Stimulated activated CD8-positive, alpha-beta memory T cell treated with anti-CD3 and anti-CD28 coated beads, Interleukin-4, amount 100 ng/mL, for 4 hours (primary cell): ENCODE measurements at places on chromosomes 11 and 22.

GRCh38 chr11:122673701-122674100 is 18.2 kb downstream of the UBASH3B start:
- no peak for DNase-seq

DNA sequence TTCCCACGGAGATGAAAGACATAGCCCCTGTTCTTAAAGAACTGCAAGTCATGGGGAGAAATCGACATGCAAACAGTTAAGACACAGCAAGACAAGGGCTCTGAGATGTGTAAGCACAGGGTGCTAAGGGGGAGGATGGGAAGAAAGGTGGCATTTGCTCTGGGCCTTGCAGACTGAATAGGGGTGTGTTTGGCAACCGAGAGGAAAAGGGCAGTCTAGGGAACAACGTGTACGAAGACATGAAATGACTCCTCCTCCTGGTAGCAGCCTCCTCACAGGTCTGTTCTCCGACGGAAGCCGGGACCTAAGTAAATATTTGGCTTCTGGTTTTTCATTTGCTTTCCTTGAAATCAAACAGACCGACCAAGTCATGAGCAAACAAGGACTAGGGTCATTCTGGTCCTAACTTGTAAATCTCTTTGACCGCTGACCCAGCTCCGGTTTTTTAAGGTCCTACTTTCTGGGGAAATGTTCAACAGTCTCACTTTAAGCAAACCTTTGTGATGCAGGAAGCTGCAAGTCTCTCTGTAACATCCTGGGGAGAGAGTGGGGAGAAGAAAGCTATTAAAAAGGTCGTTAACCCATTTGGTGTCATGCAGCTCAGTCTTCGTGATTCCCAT is 19.7 kb downstream of the NNMT start:
- no peak for DNase-seq

DNA sequence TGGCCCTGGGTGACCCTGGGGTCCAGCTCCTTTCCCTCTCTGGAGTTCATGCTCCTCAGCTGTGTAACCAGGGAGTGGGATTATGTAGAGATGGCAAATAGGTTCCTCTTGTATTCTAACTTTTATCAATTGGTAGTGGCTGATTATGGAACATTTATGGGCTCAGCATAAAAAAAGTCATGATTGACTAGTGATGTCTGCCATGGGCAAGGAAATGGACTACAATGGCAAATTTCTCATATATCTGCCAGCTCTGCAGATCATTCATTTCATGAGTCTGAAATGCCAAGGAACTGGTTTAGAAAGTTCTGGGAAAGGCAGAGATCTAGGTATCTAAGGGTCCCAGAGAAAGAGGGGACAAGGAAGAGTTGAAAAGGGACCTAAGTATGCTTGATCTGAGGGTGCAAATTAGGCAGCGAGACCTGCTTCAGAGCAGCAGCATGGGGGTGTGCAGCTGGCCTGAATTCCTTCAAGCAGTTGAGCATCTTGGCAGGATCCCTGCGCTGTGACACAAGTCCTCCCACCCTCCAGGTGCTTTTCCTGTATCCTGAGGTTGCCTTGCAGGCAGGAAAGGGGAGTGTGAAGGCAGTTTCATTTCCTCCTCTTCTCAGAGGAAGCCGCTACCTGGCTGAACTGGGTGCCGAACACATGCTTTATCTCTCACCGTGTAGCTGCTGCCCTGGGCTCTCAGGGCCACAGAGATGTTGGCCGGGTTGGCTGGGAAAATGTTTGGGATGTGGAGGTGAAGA is 10.4 kb downstream of the SLC15A3 start:
- no peak for DNase-seq

DNA sequence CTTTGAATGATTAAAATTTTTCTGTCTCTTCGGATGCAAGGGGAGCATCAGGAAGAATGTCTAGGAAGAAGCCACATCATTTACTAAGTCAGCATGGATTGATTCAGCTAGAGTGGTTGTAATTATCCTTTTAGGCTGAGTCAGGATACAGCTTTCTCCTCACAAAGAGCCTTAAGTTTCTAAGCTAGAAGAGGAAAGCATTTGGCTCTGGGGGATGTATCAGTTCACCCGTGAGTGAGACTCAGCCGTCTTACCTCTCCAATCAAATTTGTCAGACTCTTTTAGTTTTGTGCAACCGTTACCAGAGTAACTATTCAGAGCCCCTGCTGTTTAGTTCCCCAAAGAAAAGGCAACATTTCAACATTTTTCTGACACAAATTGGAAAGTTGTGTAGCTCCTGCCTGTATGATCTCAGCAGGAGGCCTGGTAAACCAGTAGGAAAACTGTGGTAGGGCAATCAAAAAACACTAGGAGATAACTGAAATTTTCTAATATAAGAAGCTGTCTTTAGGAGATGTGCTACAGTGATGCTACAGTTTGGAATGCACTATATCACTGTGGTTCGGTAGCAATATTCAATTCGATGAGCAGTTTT is 432.4 kb upstream of the LUZP2 start:
- no peak for DNase-seq

DNA sequence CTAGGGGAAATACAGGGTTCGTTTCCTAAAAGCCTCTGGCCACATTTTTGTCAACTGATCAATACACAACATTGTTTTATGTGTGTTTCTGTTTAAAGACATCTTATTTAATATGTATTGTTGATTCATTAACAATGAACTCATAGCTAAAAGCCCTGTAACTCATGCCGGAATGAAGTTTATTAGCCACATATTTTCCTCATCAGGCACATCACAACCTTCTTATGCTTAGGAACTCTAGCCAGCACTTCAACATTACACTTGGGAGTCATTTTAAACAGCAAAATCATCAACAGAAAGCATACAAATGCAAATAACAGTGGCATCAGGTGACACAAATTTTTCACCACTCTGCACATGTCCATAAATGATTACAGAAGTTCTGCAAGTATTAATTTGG is 15.1 kb upstream of the BLID start:
- no peak for DNase-seq

DNA sequence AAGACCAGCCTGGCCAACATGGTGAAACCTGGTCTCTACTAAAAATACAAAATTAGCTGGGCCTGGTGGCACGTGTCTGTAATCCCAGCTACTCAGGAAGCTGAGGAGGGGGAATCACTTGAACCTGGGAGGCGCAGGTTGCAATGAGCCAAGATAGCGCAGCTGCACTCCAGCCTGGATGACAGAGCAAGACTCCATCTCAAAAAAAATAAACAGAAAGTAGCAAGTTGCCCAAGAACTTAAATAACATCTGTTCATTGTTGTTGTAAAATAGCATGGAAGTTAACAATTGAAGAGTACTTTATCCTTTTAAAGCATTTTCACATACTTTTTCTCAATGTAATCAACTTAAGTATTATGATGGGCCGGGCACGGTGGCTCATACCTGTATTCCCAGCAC is 5.7 kb downstream of the AMBRA1 start:
- DNase-seq: no peak

- no peak for DNase-seq
Observed at GRCh38 chr11:129894278-129895125, 876 bp downstream of the NFRKB start.

DNA sequence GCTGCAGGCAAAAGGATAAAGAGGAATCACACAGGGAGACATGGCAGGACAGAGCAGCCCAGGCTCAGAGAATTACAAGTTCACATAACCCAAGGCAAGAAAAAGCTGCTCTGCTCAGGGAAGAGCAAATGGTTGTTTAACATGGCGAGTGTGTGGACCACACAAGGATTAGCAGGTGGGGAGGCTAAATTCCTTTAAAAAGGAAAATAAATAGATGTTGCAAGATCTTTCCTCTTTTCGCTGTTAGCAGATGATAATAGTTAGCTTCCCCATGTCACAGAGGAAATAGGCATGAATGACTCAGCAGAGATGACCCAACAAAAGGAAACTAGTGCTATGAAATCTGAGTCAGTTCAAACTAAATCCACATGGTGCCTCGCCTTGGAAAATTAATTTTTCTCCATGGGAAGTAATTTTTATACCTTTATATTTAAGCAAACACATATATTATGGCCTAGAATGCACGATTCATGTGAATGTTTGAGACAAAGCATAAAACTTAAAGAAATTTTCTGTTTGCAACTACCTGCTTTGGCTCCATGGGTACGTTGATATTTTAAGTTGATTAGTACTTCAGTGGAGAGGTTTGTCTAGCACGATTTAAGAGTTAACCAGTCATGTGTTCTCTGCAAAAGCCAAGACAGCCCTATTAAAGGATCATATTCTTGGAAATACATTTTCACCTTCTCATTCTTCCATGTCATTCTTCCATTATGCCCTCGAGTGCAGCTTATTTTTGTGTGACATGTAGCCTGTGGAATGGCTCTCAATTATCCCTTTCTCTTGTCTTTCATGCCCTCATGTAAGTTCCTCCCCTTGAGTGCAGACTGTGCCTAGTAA is 38.5 kb upstream of the FJX1 start:
- no peak for DNase-seq

GRCh38 chr11:128607819-128608218 is 20.5 kb upstream of the ETS1 start:
- no peak for DNase-seq

DNA sequence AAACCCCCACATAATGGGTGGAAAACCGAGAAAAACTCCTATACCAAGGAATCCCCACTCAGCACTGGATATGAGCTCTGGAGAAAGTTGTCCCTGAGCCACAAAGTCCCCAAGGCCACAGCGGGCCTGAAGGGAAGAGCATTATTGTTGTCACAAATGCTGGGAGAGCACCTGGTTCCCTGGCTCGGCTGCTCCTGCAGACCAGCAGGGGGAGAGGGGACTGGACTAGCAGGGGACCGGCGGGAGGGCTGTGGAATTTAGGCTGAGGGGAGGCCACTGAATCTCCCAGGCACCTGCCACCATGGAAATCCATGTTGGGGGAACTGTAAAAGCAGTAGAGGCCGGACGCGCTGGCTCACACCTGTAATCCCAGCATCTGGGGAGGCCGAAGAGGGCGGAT is 7.0 kb downstream of the PC start:
- no peak for DNase-seq

GRCh38 chr11:78690352-78690987 is 115.8 kb upstream of the NARS2 start:
- no peak for DNase-seq

GRCh38 chr11:47564933-47565339 is 463 bp upstream of the PTPMT1 start:
- no peak for DNase-seq

DNA sequence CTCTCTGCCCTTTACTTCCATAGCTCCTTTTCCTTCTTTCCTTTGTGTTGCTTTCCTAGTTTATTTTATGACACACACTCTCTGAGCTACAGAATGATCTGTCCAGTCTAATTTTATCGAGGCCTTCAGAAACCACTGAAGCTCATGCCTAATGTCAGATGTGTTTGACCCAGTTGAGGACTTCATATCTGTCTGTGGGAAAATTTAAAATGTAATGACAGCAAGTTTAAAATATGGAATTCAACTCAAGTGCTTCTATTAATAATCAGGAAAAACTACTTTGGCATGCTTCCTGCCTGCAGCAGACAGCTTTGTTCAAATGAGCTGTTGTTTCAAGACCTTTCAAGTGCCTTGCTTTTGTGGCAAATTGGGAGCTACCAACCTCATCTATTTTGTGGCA is 261.8 kb upstream of the MTNR1B start:
- no peak for DNase-seq

- DNase-seq: no peak
Observed at GRCh38 chr22:37627545-37627944, 11.9 kb upstream of the SH3BP1 start.

- DNase-seq: no peak
Observed at GRCh38 chr11:133601641-133602040, 69.3 kb upstream of the OPCML start.

- DNase-seq: no peak
Observed at GRCh38 chr11:63277345-63277943, 34.0 kb upstream of the SLC22A25 start.

- DNase-seq: no peak
Observed at GRCh38 chr11:71485063-71485399, 32.0 kb downstream of the NADSYN1 start.

DNA sequence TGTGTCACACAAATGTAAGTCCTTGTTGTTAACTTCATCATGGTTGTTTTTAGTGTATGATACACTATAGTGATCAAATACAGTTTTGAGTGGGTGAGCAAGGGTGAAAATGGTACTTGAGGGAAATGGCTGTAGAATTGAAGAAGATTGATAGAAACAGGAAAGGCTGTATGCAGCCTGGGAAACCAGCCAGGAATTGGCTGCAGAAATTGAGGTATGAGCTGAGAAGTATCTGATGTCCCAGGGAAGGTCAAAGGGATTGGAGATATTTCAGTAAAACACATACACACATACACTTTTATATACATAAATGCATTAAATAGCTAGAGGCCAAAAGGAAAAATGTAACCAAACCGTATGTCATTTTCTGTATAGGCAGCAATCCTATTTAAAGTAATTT is 13.1 kb upstream of the YAP1 start:
- DNase-seq: no peak

DNA sequence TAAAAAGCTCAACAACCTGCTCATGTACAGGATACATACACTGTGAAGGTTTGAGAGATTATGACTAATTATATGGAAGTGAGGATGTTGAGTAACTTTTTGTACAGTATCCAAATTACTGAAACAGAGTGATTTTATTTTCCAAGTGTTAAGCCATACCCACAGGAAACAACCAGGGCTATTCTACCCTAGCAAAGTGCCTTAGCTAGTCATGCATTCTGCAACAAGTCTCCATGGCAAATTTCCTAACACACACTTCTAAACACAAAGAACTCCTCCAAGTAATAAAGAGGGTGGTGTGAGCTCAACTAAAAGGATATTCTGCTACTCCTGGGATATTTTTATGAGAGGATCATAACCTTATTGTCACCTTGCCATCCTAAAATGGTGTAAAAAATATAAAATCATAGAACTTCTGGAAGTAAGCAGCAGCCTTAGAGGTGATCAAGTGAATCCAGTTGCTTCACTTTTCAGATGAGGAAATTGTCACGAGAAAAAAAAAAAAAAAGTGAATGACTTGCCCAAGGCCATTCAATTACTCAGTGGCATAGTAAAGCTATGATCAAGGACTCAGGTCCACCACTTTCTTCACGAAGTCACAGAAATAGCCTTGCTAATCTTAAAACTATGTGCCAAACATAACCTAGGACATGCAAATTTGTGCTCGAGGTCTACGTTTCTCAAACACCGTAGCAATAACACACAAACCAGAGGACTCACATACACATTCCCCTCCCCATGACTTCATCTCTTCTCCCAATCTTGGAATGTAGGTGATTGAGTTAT is 4.2 kb downstream of the LGR4 start:
- DNase-seq: no peak

DNA sequence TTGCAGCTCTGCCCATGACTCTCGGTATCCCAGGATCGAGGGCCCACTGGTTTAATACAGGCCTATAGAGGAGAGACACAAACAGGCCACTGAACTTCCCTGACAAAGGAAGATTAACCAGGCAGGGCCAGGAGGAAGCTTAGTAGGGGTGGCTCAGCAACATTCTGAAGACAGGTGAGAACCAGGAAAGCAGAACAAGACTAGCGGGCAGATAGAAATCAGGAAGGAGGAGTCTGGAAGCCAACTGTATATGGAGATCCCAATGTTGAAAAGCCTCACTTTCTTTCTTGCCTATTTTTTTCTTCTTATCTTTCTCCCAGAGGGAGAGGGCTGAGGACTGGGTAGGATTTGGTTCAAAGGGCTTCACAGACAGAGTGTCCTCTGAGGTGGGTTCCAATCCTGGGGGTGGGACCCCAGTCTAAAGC is 5.4 kb downstream of the PI4KA start:
- no peak for DNase-seq
